ENCODE measurements at places on chromosomes 2 and 18.
A peak's percentile ranks its signal among the peaks of the same experiment; 100 is the strongest.

DNA sequence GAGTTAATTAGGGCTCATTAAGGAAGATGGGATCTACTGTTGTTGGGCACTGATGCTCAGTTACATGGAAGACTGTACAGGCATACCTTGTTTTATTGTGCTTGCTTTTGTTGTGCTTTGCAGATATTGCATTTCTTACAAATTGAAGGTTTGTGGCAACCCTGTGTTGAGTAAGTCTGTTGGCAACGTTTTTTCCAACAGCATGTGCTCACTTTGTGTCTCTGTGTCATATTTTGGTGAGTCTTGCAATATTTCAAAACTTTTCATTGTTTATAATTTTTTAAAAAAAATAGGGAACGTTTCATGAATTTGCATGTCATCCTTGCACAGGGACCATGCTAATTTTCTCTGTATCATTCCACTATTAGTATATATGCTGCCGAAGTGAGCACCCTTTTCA lies 15.6 kb downstream of the PHLPP1 start:
- no peak overlapping the region for H3K27ac ChIP-seq
- peaks cover 10% of the 10 kb centered on the region for H3K36me3 ChIP-seq
- no peak overlapping the region for H3K4me3 ChIP-seq
- no peak for DNase-seq
- peaks cover 2% of the 10 kb centered on the region for H3K27me3 ChIP-seq

GRCh38 chr2:180124273-180125139 lies 117.4 kb upstream of the CWC22 start:
- peaks cover 4% of the 10 kb centered on the region for H3K27me3 ChIP-seq
- no peak overlapping the region for H3K27ac ChIP-seq
- H3K4me1 ChIP-seq: peaks cover 10% of the 10 kb centered on the region
- H3K36me3 ChIP-seq: no peaks in the 10 kb centered on the region

- DNase-seq: no peak
- peaks cover 3% of the 10 kb centered on the region for H3K4me1 ChIP-seq
- no peak overlapping the region for H3K27ac ChIP-seq
- H3K4me3 ChIP-seq: no peak overlapping the region
These were observed 162.1 kb upstream of the ZNF516 start for GRCh38 chr18:76656925-76657827.

DNA sequence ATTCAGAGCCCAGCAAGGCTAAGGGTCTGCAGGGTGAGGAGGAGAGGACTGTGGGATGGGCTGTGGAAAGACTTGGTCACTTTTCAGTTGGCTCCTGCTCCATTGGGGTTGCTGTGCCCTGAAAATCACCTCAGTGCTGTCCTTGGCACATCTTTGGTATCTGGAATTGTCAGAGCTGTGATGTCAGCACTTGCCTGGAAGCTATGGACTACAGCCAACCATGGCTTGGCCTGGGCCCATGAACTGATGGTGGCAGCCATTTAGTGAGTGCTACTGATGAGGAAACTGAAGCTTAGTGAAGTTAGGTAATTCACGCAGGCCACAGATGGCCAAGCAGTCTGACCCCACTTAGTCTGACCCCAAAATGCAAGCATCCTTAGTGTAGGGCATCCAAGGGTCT lies 121.8 kb upstream of the SERPINE2 start:
- no peaks in the 10 kb centered on the region for H3K36me3 ChIP-seq
- DNase-seq: no peak
- H3K4me1 ChIP-seq: no peaks in the 10 kb centered on the region
- H3K27me3 ChIP-seq: peaks cover 13% of the 10 kb centered on the region
- no peak overlapping the region for H3K27ac ChIP-seq

DNA sequence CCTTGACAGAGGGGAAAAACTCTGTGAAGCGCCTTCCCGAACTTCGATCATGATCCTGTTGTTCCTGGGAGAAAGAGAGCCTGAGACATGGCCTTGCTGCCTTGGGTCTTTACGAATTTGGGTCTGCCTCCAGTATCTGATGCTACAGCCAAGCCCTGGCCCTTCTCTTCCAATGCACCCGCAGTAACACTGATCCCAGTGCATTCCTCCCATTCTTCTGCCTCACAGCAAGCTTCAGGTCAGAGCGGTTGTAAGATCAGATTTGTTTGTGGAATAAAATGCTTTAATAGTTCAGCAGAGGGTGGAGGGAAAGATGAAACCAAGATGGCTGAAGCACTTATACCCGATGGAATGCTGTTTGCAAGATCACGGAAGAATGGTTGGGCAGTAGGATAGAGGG lies 196.7 kb upstream of the SIX2 start:
- H3K4me1 ChIP-seq: no peaks in the 10 kb centered on the region
- H3K27me3 ChIP-seq: peaks cover 4% of the 10 kb centered on the region
- no peak overlapping the region for H3K27ac ChIP-seq
- DNase-seq: no peak
- no peaks in the 10 kb centered on the region for H3K36me3 ChIP-seq

DNA sequence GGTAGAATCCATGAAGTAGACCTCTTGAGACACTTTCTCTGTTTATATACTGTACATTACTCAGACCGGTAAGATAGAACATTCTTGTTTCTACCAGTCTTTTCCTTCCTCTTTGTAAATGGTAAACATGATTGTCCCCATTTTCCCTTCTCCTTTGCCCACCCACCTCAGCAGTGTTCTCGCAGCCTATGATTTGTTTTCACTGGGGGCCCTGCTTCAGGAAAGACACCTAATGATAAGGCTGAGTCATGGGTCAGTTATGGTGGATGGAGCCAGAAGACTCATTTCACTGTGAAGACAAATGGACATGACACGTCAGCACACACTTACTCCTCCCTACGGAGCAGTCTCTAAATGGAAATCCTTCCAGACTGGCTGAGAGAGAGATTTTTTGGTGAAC lies 23.7 kb downstream of the CENPO start:
- H3K27me3 ChIP-seq: no peaks in the 10 kb centered on the region
- H3K36me3 ChIP-seq: peaks cover 25% of the 10 kb centered on the region

DNA sequence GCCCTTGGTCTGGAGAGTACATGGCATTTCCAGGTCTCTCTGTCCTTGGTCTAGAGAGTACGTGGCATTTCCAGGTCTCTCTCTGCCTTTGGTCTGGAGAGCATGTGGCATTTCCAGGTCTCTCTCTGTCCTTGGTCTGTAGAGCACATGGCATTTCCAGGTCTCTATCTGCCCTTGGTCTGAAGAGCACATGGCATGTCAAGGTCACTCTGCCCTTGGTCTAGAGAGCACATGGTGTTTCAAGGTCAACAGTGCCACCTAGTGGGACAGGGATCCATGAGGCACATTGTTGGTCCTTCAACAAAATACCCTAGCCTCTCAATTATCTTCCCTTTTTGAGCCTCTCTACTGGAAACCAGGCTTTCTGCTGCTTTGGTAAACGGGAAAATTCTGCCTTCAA lies 250.2 kb downstream of the OTX1 start:
- DNase-seq: no peak
- no peaks in the 10 kb centered on the region for H3K4me1 ChIP-seq
- peaks cover 50% of the 10 kb centered on the region for H3K36me3 ChIP-seq
- H3K27ac ChIP-seq: no peak overlapping the region

- peaks cover 2% of the 10 kb centered on the region for H3K4me1 ChIP-seq
- H3K36me3 ChIP-seq: peaks cover 11% of the 10 kb centered on the region
- no peak overlapping the region for H3K27ac ChIP-seq
- peaks cover 25% of the 10 kb centered on the region for H3K27me3 ChIP-seq
- H3K4me3 ChIP-seq: no peak overlapping the region
- no peak for DNase-seq
These were observed 31.0 kb upstream of the TMEM17 start for GRCh38 chr2:62536873-62537547.

- H3K4me3 ChIP-seq: no peak overlapping the region
- DNase-seq: no peak
- no peaks in the 10 kb centered on the region for H3K36me3 ChIP-seq
- no peaks in the 10 kb centered on the region for H3K27me3 ChIP-seq
- H3K4me1 ChIP-seq: no peaks in the 10 kb centered on the region
These were observed 53.9 kb downstream of the PRKRA start for GRCh38 chr2:178397002-178397605.

- no peak for DNase-seq
- H3K4me1 ChIP-seq: peaks cover 31% of the 10 kb centered on the region
- peaks cover 22% of the 10 kb centered on the region for H3K36me3 ChIP-seq
- no peaks in the 10 kb centered on the region for H3K27me3 ChIP-seq
- peak overlapping the region; percentile 58 for H3K27ac ChIP-seq
These were observed 52.6 kb downstream of the TRIP12 start for GRCh38 chr2:229869226-229869625.

GRCh38 chr2:199273042-199273511 lies 184.7 kb downstream of the SATB2 start:
- no peak overlapping the region for H3K27ac ChIP-seq
- H3K4me1 ChIP-seq: no peaks in the 10 kb centered on the region
- H3K27me3 ChIP-seq: no peaks in the 10 kb centered on the region
- H3K4me3 ChIP-seq: no peak overlapping the region

GRCh38 chr2:120267348-120267747 lies 14.7 kb downstream of the RALB start:
- H3K4me1 ChIP-seq: peaks cover 43% of the 10 kb centered on the region
- H3K27ac ChIP-seq: peak overlapping the region; percentile 32
- H3K4me3 ChIP-seq: no peak overlapping the region
- peaks cover 7% of the 10 kb centered on the region for H3K36me3 ChIP-seq
- no peak for DNase-seq
- no peaks in the 10 kb centered on the region for H3K27me3 ChIP-seq

DNA sequence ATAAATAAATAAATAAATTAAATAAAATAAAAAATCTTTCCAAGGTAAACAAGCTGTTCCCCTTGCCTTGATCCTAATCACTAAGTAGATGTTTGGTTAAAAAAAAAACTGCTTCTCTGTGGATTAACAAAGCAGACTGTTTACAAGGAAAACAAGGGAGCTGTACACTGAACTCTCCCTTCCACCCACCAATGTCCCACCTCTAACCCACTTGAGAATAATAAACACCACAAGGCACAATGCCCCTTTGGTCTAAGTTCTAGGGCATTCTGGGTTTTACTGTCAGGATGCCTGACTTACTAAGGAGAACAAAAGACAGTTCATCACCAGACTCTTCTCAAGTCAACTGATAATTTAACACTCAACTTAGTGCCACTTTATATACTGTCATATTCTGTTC lies 83.5 kb downstream of the NCKAP1 start:
- DNase-seq: no peak
- peaks cover 1% of the 10 kb centered on the region for H3K27me3 ChIP-seq
- no peaks in the 10 kb centered on the region for H3K36me3 ChIP-seq
- no peak overlapping the region for H3K4me3 ChIP-seq
- H3K4me1 ChIP-seq: no peaks in the 10 kb centered on the region

DNA sequence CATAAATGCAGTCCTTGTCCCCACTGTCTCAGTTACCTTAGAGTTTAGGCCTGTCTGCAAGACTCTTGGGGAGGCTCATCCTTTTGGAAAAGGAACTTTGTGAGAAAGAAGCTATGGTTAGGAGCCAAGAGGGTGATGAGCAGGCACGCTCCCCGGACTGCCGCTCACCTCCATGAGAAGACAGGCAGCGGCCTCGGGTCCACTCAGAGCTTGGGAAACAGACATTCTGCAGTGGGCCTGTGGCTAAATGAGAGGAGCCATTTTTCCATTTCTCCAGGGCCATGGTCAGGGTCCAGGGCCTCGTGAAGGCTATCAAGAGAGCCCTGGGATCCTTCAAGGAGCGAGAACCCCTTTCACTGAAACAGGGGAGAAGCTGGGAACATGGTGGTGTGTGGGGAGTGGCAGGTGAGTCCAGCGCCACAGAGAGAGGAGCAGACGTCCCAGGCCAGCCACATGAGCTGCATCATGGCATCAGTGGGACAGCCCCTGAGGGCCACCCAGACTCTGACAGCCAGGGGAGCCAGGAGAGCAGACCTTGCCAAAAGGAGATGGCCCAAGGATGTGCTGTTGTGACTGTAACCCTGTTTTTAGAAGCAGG lies 4.0 kb upstream of the TEX51 start:
- no peak for DNase-seq
- H3K4me3 ChIP-seq: no peak overlapping the region
- H3K27me3 ChIP-seq: peaks cover 4% of the 10 kb centered on the region
- H3K4me1 ChIP-seq: no peaks in the 10 kb centered on the region
- H3K36me3 ChIP-seq: no peaks in the 10 kb centered on the region

DNA sequence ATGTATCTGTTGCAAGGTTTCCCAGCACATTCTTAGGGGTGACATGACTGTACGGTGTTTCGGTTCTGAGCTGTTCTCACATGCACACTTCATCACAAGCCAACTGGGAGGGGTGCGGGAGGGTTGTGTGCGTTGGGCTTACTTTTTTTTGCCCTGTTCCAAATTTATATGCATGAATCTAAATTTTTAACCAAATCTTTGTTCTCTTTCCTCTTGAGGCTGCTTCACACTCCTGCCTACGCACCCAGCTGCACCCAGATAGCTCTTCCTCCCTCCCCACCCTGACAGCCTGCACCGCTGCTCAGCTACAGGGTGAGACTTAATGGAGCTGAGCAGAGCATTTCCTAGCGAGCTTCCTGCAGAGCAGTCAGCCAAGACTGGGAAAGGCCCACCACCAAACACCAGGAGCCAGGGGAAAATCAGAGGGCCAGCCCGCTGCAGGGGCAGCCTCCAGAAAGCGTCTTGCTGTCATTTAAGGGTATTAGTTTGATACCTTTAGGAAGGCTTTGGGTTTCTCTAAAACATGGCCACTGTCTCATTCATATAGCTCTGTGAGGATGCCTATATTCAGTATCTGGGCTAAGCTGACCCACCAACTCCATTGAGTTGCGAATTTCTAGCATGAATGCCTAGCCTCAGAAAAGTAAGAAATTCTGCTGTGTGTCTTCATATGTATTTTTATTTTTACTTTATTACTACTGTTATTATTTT lies 84.5 kb downstream of the POU3F3 start:
- no peaks in the 10 kb centered on the region for H3K27me3 ChIP-seq
- no peaks in the 10 kb centered on the region for H3K36me3 ChIP-seq
- peak; percentile 7 for DNase-seq

DNA sequence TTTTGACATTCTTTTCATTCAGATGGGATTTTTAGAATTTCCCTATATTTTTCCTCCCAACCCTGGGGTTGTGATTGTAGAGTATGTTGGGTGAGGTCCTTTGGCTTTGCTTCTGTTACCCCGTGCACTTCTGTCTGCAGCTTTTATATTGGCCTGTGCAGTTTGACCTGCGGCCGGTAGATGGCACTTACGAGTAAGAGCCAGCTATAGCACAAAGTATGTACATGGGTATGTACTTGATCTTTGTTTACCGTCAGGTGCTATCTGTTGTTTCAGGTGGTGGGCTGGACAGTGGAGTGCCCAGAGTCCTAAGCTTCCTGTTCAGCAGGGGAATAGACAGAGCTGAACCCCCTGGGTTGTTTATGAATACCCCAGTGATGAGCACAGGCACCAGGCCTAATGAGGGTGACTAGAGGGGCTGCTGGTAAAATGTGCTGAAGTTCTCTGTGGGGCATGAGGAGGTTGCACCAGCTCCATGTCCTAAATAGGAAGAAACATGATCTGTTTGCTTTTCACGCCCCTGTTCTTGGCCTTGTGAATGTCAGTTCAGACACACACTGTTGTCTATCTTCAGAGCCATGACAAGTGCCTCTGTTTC lies 58.9 kb upstream of the THUMPD2 start:
- no peak for DNase-seq
- H3K27me3 ChIP-seq: peaks cover 6% of the 10 kb centered on the region
- no peak overlapping the region for H3K27ac ChIP-seq
- no peaks in the 10 kb centered on the region for H3K36me3 ChIP-seq
- peaks cover 3% of the 10 kb centered on the region for H3K4me1 ChIP-seq
- H3K4me3 ChIP-seq: no peak overlapping the region

Data from memory B cell (primary cell).